Cerebellum (tissue), 4 donors: ENCODE measurements at places on chromosomes 3 and 15.

DNA sequence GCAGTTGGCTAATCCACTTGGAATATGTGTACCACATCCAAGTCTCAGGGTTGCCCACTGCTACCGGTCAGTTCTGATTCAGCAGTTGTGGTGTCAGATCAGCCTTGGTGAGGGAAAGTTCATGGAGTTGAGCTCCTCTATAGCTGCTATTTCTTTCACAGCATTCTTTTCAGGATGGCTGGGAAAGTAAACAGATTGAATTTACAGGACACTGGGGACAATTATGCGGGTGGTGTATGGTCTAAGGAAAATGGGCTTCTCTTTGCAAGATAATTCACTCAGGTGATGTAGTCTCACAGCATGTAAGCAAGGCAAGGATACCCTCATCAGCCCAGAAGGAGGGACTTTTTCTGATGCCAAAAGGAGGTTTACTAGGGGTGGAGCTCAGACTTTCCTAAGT lies 249.9 kb downstream of the DOCK3 start:
- no peak for DNase-seq

DNA sequence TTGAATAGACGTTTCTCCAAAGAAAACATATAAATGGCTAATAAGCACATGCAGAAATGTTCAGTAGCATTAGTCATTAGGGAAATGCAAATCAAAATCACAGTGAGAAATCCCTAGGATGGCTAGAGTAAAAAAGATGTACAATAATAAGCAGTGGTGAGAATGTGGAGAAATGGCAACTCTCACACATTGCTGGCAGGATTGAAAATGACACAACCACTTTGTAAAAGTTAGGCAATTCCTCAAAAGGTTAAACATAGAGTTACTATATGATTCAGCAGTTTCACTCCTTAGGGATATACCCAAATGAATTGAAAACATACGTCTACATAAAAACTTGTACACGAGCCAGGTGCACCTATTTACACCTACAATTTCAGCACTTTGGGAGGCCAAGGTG lies 108.7 kb downstream of the ITPR1 start:
- no peak for DNase-seq

DNA sequence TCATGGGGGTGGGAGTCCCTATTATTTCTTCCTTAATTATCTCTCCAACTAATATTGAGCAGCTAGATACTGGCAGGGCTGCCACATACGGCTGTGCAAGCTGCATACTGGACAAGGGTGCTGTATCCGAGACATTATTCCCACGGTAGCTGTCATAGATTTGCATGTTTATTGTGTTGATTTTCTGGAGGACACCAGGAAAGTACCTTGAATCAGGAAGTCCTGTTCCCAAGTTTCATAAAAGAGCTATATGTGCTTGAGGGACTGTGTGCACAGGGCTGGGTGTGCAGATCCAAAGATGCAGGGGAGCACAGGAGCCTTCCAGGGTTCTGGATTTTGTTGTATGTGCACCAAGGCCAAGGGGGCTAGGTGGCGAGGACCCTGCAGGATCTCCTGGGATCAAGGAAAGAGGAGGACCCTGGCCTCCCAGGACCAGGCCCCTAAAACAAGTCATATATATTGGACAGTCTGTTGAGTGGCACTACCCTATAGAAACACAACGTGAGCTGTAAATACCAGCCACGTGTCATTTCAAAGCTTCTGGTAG lies 119.2 kb upstream of the ALDH1A3 start:
- no peak for DNase-seq

DNA sequence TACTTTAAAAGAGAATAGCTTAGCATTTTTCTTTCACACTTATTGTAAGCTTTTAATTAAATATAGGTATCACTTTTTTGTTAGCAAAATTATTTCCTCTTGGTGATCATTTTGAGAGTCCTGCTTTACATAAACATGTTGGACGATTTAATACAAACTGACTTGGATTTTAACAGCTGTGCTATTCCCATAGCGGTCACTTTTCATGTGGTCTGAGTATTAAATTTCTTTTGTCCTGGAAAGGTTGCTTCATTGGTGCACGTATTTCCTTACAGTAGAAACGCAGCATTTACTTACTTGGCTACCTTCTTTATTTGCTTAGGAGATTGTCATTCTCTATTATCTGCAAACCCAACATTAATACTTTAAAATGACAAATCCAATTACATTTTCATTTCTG lies 109.4 kb downstream of the ATG7 start:
- DNase-seq, result no peak

- DNase-seq, result no peak
Measured at GRCh38 chr3:177835008-177835407, 637.7 kb upstream of the TBL1XR1 start.

DNA sequence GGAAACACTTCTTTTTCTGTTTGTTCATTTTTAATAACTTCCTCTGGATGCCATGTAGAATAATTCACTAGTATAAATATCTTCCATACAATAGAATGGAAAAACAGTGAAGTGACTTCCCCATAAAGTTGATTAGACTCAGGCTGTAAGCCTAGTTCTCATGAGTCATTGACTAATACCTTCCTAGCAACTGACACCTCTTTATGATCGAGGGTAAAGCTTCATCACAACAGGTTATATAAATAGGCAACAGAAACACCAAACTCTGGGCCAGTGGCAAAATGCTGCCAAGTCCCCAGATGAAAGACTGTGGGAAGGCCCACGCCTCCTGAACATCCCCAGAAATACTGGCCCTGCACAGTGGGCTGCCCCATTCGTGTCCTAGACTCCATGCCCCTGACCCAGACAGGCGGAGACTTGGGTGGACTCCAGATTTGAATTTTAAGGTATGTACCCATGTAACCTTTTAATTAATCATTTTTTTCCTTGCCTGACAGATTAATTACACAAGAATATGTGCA lies 71.3 kb upstream of the TBC1D23 start:
- no peak for DNase-seq

GRCh38 chr15:91413142-91413541 lies 313.1 kb downstream of the SV2B start:
- no peak for DNase-seq

- no peak for DNase-seq
Measured at GRCh38 chr15:62324382-62324781, 159.3 kb upstream of the C2CD4B start.

DNA sequence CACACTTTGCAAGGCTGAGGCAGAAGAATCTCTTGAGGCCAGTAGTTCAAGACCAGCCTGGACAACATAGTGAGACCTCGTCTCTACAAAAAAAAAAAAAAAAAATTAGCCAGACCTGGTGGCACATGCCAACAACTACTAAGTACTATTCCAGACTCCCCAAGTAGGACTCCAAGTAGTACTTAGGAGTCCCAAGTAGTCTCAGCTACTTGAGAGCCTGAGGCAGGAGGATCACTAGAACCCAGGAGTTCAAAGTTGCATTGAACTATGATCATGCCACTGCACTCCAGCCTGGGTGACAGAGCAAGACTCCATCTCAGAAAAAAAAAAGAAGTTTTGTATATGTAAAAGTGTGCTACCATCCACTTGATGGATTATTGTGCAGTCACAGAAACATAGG lies 486.6 kb downstream of the SOX2 start:
- no peak for DNase-seq
